Femur (tissue), 1 donor: ENCODE measurements at places on chromosomes 16 and 17.

GRCh38 chr16:56202036-56202435, 10.7 kb downstream of the GNAO1 start:
- DNase-seq, result no peak

- no peak for DNase-seq
Observed at GRCh38 chr17:57077000-57077399, 8.0 kb upstream of the AKAP1 start.

DNA sequence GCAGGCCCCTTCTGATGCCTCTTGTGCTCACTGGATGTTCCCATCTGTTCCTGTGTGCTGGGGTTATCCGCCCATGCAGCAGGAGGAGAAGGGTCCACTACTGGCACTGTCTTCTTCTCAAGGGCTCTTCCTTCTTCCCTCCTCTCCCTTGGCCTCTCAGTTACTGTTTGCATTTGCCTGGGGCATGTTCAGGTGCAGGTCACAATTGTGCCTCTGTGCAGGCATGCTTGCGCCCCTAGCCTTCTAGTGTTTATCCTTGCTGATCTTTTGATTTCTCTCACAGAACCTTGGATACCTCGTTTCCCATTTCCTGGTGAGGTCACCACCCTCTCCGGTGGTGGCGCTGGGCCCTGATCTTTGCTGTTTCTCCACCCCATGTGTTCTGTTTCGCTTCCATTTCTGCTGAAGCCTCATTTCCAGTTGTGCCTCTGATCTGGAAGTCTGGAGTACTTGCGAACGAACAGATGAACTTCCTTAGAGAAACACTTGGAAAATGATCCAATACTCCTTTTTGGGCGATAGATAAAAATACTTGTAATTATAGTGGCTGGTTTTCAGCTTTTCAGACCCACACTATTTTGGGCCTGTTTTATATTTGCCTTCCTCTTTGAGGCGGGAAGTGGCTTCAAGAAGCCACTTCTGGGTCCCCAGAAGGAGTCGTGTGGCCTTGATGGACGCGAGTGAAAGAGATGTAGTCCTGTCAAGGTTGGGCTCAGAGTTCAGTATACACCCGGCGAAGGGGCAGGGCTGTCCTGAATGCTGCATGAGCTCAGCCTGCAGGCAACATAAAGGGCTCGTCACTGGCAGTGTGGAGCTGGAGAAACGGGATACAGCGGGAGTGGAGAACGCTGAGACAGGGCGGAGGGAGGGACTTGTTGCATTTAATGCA, 312.9 kb downstream of the SNX29 start:
- DNase-seq, result peak; percentile 48

DNA sequence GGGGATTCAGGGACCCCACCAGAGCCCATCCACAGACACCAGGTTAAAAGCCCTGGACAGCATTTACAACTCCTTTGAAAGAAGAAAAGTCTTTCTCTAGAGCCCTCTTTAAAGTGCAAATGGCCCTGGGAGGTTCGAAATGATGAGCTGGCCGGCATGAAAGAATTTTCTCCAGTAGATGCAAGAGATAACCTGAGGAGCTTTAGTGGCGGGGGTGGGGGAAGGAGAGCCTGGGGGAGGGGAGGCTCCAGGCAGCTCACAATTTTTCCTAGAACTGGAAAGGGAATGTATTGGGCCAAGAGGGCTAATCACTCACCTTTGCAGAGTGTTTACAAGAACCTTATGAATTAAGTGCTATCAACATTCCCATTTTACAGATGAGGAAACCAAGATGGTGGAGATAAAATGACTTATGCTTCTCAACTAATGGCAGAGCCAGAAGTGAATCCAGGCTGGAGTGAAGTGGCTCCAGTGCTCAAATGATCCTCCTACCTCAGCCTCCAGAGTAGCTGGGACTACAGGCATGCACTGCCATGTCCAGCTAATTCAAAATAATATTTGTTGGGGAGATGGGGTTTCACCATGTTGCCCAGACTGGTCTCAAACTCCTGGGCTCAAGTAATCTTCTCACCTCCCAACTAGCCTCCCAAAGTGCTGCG, 4.2 kb upstream of the CDH1 start:
- DNase-seq, result no peak

DNA sequence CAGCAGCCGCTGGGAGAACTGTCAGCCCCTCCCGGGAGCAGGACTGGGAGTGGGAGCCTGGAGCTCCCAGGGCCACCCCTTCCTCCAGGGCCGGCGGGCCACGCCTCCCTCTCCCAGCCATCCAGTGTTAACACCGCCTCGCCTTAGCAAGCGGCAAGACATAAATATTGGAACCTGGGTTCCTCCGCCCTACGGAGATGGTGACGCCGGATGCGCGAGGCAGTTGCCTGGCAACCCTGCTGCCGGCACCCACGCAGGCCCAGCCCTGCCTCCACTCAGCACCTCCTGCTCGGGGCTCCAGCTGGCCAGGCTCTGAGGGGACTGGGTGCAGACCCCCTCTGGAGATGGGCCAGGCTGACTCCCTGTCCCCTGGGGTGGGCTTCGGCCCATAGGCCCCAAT, 27.4 kb upstream of the CACNA1H start:
- no peak for DNase-seq

DNA sequence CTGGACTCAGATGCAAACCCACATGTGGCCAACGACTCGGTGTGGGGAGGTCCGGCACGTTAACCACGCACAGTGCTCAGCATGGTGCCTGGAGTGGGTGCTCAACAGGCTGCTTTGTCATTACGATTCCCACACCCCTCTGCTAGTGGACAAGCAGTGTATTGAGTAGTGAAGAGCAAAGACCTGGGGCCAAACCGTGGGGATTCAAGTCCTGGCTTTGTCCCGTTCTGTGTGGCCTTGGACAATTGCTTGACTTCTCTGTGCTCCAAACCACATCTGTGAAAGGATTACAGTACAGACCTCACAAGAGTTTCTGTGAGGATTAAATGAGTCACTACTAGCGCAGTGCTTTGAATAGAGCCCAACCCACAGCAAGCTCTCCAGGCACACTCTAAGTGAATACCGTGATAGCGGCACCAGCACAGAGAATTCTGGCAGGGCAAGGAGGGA, 33.8 kb downstream of the TRPV2 start:
- no peak for DNase-seq

- DNase-seq, result no peak
Observed at GRCh38 chr17:81741594-81742452, 29.7 kb downstream of the SLC25A10 start.

GRCh38 chr17:40346765-40347158, 17.8 kb downstream of the GJD3 start:
- DNase-seq, result no peak

DNA sequence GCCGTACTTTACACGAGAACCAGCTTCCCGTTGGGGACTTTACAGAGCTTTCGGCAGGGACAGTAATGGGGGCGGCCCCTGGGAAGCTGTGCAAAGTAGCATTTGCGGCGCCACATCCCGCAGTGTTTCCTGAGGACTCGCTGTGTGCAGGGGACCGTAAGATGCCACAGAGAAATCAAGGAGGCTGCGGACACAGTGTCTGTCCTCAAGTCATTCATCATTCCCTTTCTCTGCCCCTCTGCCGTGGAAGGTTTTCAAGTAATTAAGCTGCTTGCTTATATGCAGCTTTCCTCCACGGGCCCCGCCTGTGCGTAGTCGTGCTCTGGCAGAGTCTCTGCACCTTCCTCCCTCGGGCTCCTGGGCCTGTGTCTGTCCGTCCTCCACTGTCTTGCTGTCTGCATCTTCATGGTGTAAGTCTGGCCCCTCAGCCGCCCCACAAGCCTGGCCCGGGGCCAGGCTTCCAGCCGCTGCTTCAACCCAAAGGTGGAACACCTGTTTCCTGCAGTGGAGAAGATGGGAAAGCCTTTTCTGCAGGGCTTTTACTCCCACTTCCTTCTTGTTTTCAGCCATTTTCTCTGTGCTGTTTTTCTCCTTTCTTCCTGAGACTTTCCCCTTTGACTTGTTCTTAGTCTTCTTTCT, 216.9 kb upstream of the CHMP6 start:
- DNase-seq, result no peak
